ENCODE measurements at places on chromosomes 16 and 17. TPM values are rescaled to one million over a fixed set of nuclear protein-coding genes. Genes with fewer than 3 reads are reported as not detected.

Gene PMP22
- total RNA-seq = 268 TPM

DNA sequence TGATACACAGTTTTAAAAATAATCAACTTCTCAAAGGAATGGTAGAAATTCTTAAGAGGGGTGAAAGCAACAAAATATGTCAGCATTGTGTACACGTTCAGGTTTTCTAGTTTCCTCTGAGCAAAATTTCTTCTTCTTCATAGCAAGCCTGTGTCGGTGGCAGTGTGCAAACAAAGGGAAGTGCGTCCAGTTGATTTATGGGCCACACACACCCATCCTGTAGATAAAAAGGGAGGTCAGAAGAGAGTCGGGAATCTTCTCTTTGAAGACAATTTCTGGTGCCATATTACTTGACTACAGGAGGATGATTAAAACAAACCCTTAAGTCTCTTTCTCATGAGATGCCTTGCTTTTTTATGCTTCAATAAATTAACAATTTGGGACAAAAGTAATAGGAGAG, 484.1 kb upstream of the SALL1 start:
- H3K27ac ChIP-seq = no peak overlapping the region
- H3K4me3 ChIP-seq = no peak overlapping the region
- no peak for ATAC-seq
- peaks cover 27% of the 10 kb centered on the region for H3K27me3 ChIP-seq

DNA sequence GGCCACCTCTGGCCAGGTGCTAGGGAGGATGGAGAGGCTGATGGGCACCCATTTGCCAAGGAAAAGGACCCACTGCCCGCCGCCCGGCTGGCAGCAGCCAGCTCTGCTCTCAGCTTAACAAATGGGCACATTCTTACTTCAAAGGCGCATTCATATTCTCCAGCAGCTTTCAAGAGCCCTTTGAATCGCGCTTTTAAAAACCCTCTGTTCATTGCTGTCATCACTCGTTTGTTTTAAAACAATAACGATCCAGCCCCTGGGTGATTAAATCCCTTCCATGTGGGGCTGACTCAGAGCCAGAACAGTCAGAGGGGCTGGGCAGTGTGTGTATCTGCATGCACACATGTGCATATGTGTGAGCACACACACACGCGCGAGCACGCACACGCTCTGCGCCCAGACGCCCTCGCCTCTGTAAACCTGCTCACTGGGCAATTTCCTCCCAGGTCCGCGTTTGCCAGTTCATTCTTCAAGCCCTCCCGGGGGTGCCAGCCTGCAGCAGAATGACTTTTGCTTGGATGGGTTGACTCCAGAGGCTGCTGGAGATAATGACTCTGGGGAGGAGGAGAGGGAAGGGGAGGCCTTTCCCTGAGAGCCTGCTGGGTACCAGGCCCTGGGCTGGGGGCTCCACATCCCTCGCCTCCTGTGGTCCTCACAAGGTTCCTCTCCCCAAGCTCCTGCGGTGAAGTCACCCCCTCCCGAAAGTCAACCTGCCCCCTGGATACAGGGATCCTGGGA, 133.1 kb downstream of the SDK2 start:
- peaks cover 34% of the 10 kb centered on the region for H3K27me3 ChIP-seq
- H3K4me1 ChIP-seq = no peaks in the 10 kb centered on the region
- no peak for ATAC-seq
- no peak overlapping the region for H3K27ac ChIP-seq
- H3K36me3 ChIP-seq = no peaks in the 10 kb centered on the region

DNA sequence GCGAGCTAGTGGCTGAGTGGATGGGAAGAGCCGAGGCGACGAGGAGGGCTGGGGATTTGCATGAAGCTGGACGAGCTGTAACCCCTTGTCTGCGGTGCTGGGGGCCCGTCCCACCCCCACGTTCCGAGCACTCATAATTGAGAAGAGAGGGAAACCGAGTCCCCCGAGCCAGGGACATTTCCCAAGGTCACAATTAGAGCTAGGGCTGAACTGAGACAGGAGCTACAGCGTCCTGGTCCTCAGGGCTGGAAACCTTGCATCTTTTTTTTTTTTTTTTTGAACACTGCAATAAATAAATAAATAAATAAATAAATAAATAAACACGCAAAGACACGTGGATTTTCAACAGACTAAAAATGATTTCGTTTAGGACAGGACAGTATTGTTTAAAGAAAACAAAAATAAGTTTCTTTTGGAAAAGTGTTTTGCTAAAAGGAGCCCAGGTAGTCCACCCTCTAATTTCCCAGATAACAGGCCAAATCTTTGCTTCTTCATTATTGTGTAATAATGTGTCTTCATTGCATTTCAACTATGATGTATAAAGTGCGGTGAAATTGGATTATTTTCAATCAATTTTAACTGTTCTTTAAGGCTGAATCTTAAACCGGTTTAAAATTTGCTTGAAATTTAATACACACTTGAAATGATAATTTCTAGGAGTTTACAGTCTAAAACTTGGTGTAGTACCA, 992 bp downstream of the GDPD1 start:
- no peaks in the 10 kb centered on the region for H3K36me3 ChIP-seq
- H3K27ac ChIP-seq = peak overlapping the region; percentile 75
- H3K4me1 ChIP-seq = no peaks in the 10 kb centered on the region
- H3K4me3 ChIP-seq = peak overlapping the region; percentile 68
- H3K27me3 ChIP-seq = no peaks in the 10 kb centered on the region

Gene C1QL1
- 7.1 TPM for total RNA-seq

- H3K27me3 ChIP-seq = no peaks in the 10 kb centered on the region
- no peak overlapping the region for H3K4me3 ChIP-seq
- no peak for ATAC-seq
- peak overlapping the region; percentile 50 for H3K27ac ChIP-seq
These were observed 4.6 kb downstream of the TGFB1I1 start for GRCh38 chr16:31476303-31477219.

DNA sequence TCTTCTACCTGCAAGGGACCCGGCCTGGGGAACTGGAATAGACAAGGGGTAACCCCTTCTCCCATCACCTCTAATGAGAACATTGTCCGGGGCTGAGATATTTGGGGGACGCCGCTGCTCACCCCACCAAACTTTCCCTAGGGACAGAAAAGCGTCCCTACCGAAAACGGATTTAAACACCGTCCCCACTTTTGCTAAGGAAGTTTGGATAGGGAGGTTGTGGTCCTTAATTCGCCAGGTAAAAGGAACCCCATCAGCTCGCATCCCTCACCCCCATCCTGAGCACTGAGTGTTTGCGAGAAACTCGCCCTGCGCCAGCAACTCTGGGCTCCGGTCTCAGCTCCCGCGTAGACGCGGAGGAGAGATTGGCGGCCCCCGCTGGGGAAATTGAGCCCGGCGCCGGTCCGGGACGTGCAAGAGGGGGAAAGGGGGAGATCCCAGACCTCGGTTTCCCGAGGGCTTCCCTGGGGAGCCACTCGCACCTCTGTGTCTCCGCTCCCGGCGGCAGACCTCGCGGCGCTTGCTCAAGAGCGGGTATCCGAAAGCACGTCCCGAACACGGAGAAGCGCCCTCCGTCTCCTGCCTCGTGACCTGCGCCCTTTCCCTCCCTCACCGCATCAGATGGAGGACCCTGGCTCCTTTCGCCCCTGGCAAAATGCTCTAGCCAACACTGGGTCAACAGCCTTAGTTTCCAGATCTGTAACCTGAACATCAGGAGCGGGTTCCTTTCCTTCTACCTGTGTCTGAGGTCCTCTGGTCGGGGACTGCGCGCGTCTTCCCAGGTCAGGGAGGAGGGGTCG, 3.1 kb upstream of the SOX9 start:
- H3K4me1 ChIP-seq = peaks cover 69% of the 10 kb centered on the region
- ATAC-seq = no peak
- H3K27me3 ChIP-seq = peaks cover 100% of the 10 kb centered on the region
- H3K4me3 ChIP-seq = peak overlapping the region; percentile 43

DNA sequence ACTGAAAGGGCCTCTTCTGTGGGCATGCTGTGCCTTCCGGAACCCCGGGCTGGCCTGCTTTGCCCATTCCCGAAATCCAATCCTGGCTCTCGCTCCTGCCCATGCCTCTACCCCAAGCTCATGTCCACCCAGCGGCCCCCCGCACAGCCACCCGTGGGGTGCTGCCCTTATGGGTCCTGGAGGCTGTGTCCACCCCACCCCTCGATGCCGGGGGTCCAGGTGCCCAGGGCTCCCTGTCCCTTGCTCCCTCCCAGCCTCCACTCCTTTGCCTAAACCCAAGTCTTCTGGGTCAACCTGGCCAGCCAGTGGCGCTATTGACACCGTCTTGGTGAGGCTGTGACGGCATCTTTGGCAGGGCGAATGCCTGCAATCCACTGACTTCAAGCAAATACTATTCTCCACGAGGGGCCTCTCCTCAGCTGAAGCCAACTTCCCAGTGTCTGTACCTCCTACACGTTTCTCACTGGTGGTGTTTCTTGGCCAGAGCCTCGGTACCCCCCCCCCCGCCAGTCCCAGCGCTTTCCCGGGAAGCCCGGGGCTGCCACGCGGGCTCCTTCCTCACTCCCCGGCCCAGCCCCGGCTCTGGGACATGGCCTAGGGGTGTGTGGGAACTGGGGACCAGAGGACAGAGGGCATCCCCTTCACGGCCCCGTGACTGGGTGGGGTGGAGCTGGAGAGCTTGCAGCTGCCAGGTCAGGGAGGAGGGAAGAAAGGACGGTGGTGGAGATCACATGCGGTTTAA, 12.2 kb upstream of the DUS1L start:
- H3K27ac ChIP-seq = no peak overlapping the region
- no peak overlapping the region for H3K4me3 ChIP-seq
- H3K27me3 ChIP-seq = no peaks in the 10 kb centered on the region
- peak; percentile 37 for ATAC-seq
- no peaks in the 10 kb centered on the region for H3K36me3 ChIP-seq
- no peaks in the 10 kb centered on the region for H3K4me1 ChIP-seq
